ENCODE measurements at places on chromosomes 5 and 9. TPM values are rescaled to one million over a fixed set of nuclear protein-coding genes. Genes with fewer than 3 reads are reported as not detected.
A peak's percentile ranks its signal among the peaks of the same experiment; 100 is the strongest.

DNA sequence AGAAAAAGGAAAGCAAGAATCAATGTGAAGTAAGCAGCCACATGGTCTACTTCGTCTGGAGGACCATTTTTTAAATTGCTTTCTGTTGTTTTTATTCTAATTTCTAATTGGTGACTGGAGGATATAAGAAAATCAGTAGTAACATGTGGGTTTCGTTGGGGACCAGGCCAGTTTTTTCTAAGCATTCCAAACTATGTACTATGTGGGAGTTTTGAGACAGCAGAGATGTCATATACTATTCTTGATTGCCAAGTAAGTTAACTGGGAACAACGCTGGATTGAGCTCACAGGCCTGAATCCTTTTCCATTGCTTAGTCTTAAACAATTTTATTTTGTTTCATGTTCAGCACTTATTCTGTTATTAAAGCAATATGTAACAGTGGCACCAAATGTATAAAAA is 225.7 kb downstream of the TMEM167A start:
- H3K4me3 ChIP-seq, result no peak overlapping the region
- no peaks in the 10 kb centered on the region for H3K27me3 ChIP-seq
- no peak for DNase-seq
- H3K4me1 ChIP-seq, result no peaks in the 10 kb centered on the region
- peaks cover 2% of the 10 kb centered on the region for H3K36me3 ChIP-seq
- no peak overlapping the region for H3K27ac ChIP-seq

GRCh38 chr5:109711673-109712072 is 21.9 kb downstream of the MAN2A1 start:
- H3K27ac ChIP-seq, result no peak overlapping the region
- H3K4me1 ChIP-seq, result peaks cover 25% of the 10 kb centered on the region
- H3K27me3 ChIP-seq, result no peaks in the 10 kb centered on the region
- H3K4me3 ChIP-seq, result no peak overlapping the region
- H3K36me3 ChIP-seq, result peaks cover 5% of the 10 kb centered on the region
- no peak for DNase-seq

GRCh38 chr9:136886610-136887597 is 588 bp downstream of the TRAF2 start:
- H3K4me3 ChIP-seq, result peak overlapping the region; percentile 79
- H3K27me3 ChIP-seq, result no peaks in the 10 kb centered on the region
- H3K4me1 ChIP-seq, result peaks cover 22% of the 10 kb centered on the region
- H3K27ac ChIP-seq, result peak overlapping the region; percentile 88

DNA sequence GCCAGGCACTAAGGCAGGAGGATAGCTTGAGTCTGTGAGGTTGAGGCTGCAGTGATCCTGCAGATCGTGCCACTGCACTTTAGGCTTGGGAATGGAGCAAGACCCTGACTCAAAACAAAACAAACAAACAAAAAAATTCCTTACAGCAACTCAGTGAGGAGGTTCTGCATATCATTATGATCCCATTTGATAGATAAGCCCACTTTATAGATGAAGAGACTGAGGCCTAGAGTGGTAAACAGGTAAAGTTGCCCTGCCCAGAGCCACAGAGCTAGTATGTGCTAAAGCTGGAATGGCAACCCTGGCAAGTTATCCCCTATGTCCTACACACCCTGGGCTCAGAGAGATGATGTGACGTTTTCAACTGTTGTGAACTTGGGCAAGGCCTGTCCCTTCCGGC is 7.2 kb downstream of the AIF1L start:
- peaks cover 31% of the 10 kb centered on the region for H3K4me1 ChIP-seq
- no peak overlapping the region for H3K4me3 ChIP-seq
- no peak for DNase-seq
- H3K27me3 ChIP-seq, result no peaks in the 10 kb centered on the region
- no peaks in the 10 kb centered on the region for H3K36me3 ChIP-seq

Gene MSMP
- not detected for total RNA-seq

GRCh38 chr5:154071799-154072413 is 33.1 kb downstream of the MFAP3 start:
- peaks cover 3% of the 10 kb centered on the region for H3K4me1 ChIP-seq
- DNase-seq, result no peak
- H3K27ac ChIP-seq, result no peak overlapping the region
- H3K27me3 ChIP-seq, result no peaks in the 10 kb centered on the region
- H3K4me3 ChIP-seq, result no peak overlapping the region

DNA sequence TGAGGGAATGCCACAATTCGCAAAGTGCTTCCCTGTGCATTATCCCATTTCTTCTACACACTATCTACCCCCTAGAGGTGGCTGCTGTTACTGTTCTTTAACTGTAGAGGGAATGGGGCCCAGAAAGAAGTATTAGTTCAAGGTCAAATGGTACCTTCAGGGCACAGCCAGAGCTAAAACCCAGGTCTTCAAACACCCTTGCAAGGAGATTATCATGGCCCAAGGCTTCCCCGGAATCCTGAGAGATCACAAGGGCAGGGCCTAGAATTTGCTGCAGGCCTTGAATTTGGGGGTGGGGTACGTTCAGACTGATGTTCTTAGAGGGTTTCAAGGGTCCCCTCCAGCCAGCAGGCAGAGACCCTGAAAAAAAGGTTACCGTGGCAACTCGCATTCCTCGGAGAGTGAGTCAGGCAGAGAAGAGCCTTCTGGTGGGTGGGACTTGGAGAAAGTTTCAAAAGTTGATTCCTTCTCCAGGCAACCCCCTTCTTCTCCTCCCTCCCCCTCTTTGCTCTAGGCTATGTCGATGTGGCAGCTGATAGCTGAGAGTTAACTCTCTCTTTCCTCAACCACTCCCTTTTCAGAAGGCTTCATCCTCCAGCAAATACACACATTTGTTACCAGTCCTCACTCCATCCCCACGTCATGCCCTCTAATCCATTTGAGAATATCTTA is 1.9 kb downstream of the SPARC start:
- no peak for DNase-seq
- H3K27ac ChIP-seq, result peak overlapping the region; percentile 100
- no peaks in the 10 kb centered on the region for H3K27me3 ChIP-seq
- peak overlapping the region; percentile 96 for H3K4me3 ChIP-seq

Gene NOL6
- total RNA-seq, result 48.1 TPM
